ENCODE measurements at places on chromosomes 1 and 21. TPM values are rescaled to one million over a fixed set of nuclear protein-coding genes. Genes with fewer than 3 reads are reported as not detected.
A peak's percentile ranks its signal among the peaks of the same experiment; 100 is the strongest.

DNA sequence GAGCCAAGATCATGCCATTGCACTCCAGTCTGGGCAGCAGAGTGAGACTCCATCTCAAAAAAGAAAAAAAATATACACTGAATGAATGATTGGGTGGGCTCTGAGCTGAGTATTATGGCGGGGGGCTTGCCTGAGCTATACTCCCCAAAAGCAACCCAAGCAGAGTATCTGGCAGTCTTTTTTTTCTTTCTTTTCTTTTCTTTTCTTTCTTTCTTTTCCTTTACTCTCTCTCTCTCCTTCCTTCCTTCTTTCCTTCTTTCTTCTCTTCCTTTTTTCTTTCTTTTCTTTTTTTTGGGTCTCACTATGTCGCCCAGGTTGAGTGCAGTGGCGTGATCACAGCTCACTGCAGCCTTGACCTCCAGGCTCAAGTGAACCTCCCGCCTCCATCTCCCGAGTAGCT, 27.7 kb downstream of the KIAA1614 start:
- no peak for DNase-seq

DNA sequence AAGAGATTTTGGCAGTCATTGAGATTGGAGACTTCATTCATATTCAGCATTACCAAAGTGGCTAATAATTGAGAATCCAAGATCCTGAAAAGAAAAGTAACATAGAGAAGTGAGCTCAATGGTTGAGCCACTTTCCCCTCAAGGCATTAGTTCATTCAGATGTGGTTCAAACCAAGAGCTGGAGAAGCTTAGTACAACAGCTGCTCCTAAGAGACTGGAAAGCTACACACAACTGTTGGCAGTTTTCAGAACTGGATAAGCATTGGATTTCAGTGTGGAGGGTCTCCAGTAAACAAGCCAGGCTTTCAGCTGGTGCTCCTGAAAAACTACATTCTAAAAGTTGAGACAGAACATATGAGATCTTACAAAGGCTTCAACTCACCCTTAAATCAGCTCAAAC, 29.2 kb upstream of the CLDN8 start:
- no peak for DNase-seq

- DNase-seq = no peak
These were observed 25.8 kb upstream of the NUF2 start for GRCh38 chr1:163295949-163296348.

DNA sequence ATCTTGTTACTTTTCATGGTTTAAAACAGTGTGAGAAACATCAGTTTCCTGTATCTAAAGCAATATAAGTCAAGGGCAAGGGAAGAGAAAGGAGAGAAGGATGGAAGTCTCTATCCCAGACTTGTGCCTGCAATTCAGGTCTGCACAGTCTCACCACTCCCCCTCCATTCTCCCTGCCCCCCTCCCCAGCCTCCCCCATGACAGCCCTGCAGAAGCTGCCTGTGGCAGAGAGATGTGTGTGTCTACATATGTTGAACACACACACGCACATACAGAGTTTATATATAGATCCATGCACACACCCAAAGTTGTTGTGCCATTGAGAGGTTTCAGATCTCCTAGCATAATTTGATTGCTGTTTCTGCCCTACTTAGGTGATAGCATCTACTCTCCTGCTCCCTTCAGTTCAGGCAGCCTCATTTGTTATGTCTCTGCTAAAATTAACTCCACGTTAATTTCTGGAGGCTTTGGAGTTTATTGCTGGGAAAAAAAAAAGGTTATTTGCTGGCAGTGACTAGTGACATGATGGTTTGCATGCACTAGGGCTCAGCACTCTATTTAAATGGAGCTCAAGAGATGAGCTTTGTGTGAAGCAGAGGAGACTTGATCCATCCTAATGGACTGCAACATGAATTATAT, 124.9 kb upstream of the SMYD2 start:
- no peak for DNase-seq

GRCh38 chr1:21774835-21775549, 8.0 kb downstream of the USP48 start:
- no peak for DNase-seq

DNA sequence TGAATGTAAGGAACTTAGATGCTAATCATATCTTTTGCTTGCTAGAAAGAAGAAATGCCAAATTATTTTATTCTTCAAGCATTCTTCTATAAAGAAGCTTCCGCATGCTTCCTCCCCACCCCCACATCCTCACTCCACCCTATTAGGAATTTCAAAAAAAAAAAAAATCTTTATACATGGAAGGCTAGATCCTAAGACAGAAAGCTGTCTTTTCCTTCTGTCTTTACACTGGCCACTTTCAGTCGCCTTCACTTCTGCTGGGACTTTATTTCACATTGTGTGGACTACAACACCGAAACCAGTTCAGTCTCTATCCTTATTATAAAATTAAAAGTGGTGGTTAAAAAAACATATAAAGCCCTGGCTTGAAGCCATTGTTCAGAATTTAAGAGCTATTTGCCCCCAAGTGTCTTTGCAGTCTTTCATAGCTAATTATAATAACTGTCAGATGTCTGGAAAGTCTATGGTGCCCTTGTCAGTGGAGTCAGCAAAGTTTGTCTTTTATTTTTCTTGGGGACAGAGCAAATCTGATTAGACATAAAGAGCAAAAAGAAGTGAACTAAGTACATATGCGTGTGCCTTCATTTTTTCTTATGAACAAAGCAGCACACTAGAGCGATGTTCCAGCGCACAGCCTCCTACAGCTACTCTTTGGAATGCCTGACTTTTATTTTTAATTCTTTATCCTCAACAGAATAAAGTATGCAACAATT, 297.7 kb downstream of the PTPRC start:
- no peak for DNase-seq

- peak; percentile 76 for DNase-seq
These were observed 2.2 kb downstream of the SPATA6 start for GRCh38 chr1:48469616-48470480.

DNA sequence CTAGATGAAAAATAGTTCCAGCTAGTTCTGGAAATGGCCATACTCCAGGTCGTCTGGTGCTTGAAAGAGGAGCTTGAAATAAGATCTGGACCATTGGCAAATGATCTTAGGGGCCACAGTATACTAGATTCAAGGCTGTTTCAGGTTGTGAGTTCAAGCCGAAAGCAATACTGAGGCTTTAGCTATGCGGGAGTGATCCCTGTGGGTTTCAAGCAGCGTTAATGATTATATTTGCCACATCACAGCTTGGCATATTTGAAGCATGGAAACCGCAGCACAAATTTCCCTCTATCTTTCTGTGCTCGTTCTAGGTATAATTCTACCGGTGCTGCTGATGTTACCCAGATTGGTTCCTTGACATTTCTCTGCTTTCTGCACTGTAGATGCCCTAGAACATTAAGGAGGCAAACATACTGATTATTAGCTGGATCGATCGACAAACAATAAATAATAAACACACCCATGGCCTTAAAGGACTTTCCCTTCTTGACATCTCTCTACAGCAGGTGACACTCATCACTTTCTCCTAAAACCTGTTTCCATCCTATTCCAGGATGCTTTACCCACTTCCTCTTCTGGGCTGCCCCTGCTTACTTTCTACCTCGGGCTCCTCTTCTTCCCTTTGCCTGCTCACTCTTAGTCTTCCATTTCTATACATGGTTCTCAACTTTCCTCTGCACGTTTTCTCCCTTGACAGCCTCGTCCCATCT, 40.6 kb upstream of the LYST start:
- DNase-seq = no peak

- no peak for DNase-seq
These were observed 105.1 kb downstream of the LRIG2 start for GRCh38 chr1:113178106-113178505.

PTPRU gene
- 72.5 TPM for total RNA-seq
